Naive thymus-derived CD4-positive, alpha-beta T cell (primary cell): ENCODE measurements at places on chromosomes 4 and X.

- no peaks in the 10 kb centered on the region for H3K4me1 ChIP-seq
- no peaks in the 10 kb centered on the region for H3K27me3 ChIP-seq
- no peak for DNase-seq
- no peaks in the 10 kb centered on the region for H3K36me3 ChIP-seq
- no peak overlapping the region for H3K4me3 ChIP-seq
Observed at GRCh38 chr4:105361053-105361452, 112.8 kb downstream of the PPA2 start.

GRCh38 chr4:147096667-147097604 is 151.3 kb upstream of the TTC29 start:
- H3K27ac ChIP-seq, result no peak overlapping the region
- H3K36me3 ChIP-seq, result no peaks in the 10 kb centered on the region
- no peaks in the 10 kb centered on the region for H3K27me3 ChIP-seq
- peak; percentile 57 for DNase-seq

DNA sequence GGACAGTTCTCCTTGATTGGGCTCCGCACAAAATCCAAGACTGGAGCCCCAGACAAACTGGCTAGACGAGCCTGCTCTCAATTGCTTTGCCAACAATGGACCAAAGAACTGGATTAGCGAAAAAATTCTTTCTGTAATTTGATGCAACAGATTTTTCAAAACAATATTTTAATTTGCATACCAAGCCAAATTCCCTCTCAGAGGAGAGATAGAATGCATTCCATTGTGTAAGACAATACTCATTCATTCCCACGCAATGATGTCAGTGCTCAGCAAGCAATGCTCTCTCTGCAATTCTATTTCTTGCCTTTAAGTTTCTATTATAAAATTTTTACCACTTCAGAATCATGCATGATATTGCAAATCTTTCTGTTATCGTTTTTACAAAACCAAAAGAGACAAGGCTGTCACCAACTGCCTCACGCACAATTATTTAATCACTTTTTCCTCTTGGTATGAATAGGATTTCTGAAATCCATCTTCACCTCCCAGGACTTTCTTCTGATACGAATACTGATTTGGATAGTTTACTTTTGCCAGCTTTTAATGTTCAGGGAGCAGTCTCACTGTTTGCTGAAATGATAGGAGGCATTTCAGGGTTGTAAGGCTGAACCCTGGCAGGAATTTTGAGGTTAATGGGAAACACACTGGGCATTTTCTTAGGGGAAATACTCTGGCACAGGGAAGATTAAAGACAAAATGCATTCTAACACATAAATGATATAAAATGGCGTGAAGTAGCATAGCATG is 46.1 kb upstream of the HCCS start:
- no peak overlapping the region for H3K4me3 ChIP-seq
- H3K27ac ChIP-seq, result no peak overlapping the region
- no peaks in the 10 kb centered on the region for H3K27me3 ChIP-seq
- DNase-seq, result no peak
- H3K36me3 ChIP-seq, result no peaks in the 10 kb centered on the region

DNA sequence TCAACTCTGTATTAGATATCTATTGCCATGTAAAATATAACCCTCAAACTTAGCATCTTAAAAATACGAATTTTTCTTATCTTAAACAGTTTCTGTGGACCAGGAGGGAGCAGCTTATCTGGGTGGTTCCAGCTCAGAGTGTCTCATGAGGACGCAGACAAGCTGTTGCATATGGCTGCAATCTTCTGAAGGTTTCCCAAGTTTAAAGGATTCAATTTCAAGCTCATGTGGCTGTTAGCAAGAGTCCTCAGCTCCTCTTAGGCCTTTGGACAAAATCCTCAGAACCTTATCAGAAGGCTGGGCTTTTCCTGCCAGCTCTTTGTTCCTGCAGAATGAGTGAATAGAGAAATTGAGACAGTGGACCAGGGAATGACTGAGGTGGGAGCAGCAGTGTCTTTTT is 2.8 kb upstream of the CTSO start:
- DNase-seq, result no peak
- H3K27me3 ChIP-seq, result no peaks in the 10 kb centered on the region
- H3K36me3 ChIP-seq, result no peaks in the 10 kb centered on the region
- no peak overlapping the region for H3K27ac ChIP-seq

GRCh38 chrX:66164470-66164869 is 423 bp downstream of the HEPH start:
- no peak for DNase-seq
- no peaks in the 10 kb centered on the region for H3K4me1 ChIP-seq
- no peaks in the 10 kb centered on the region for H3K27me3 ChIP-seq
- no peaks in the 10 kb centered on the region for H3K36me3 ChIP-seq
- no peak overlapping the region for H3K27ac ChIP-seq

- no peak for DNase-seq
- no peak overlapping the region for H3K4me3 ChIP-seq
- H3K36me3 ChIP-seq, result no peaks in the 10 kb centered on the region
- H3K4me1 ChIP-seq, result no peaks in the 10 kb centered on the region
Observed at GRCh38 chr4:99696801-99697200, 39.2 kb upstream of the C4orf54 start.

- H3K36me3 ChIP-seq, result peaks cover 6% of the 10 kb centered on the region
- H3K27me3 ChIP-seq, result no peaks in the 10 kb centered on the region
- no peak overlapping the region for H3K4me3 ChIP-seq
- peaks cover 22% of the 10 kb centered on the region for H3K4me1 ChIP-seq
- H3K27ac ChIP-seq, result no peak overlapping the region
- DNase-seq, result no peak
Observed at GRCh38 chr4:109440948-109441347, 7.3 kb downstream of the SEC24B start.

GRCh38 chr4:89137231-89137630 is 25.9 kb downstream of the TIGD2 start:
- no peak overlapping the region for H3K27ac ChIP-seq
- no peaks in the 10 kb centered on the region for H3K36me3 ChIP-seq
- no peak overlapping the region for H3K4me3 ChIP-seq
- no peaks in the 10 kb centered on the region for H3K27me3 ChIP-seq
- no peaks in the 10 kb centered on the region for H3K4me1 ChIP-seq

GRCh38 chr4:92189146-92189545 is 114.6 kb upstream of the GRID2 start:
- H3K4me1 ChIP-seq, result no peaks in the 10 kb centered on the region
- H3K4me3 ChIP-seq, result no peak overlapping the region
- DNase-seq, result no peak
- H3K27ac ChIP-seq, result no peak overlapping the region
